CD4-positive, alpha-beta T cell treated with Interleukin-1 beta for 1 hour (primary cell): ENCODE measurements at places on chromosomes 3 and 15.

DNA sequence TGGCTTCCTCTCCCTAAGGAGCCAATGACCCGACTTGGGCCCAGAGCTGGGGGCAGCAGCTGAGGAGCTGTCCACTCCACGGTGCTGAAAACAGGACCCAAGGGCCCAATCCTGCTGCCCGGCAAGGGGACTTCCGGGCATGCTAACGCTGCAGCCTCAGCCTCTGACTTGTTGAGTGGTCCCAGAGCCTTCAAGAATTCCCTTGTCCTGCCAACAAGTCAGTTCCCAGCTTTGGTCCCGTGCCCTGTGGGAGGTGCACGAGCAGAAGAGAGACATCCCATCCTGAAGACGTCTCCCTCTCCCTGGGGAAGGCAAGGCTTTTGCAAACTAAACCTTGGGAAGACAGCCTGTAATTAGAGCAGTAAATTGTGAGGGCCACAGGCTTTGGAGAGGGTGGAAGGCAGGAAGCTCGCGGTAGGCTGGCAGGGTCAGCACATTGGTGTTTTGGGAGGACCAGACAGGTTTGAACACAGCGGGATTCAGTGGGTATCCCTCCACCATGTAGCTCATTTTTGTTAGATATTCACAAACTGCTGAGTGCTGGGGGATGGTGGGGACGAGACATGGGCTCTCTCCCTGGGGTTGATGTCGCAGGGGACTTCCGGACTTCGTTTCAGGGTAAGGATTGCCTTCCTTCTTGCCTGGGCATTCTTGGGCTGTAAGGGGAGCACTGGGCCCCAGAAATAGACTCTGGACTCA, 29.8 kb upstream of the PRR23E start:
- no peak for DNase-seq

DNA sequence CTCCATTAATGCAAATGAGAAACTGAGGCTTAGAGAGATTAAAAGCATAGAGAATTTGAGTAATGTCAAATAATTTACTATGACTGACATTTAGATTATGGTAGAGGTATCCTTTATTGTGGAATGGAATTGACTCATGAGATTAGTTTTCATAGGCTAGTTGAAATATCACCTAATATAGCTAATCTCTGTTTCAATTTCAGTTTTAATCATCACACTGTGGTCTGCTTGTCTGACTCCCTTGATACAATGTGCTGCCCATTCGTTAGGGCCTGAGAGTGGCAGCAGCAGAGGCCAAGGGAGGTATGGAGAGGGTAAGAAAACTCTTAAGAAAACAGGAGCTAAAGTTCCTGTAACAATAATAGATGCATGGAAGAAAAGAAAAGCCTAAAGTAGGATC, 13.2 kb upstream of the ZBTB20 start:
- DNase-seq: no peak

- no peak for DNase-seq
Observed at GRCh38 chr15:40999190-40999589, 45.9 kb downstream of the CHAC1 start.

- DNase-seq: no peak
Observed at GRCh38 chr3:29759411-29760225, 478.7 kb downstream of the RBMS3 start.

- DNase-seq: no peak
Observed at GRCh38 chr15:92847841-92848240, 52.3 kb upstream of the CHD2 start.

GRCh38 chr15:26635105-26635504, 137.8 kb downstream of the GABRB3 start:
- no peak for DNase-seq

- DNase-seq: no peak
Observed at GRCh38 chr3:175240921-175241320, 381.8 kb downstream of the NAALADL2 start.

DNA sequence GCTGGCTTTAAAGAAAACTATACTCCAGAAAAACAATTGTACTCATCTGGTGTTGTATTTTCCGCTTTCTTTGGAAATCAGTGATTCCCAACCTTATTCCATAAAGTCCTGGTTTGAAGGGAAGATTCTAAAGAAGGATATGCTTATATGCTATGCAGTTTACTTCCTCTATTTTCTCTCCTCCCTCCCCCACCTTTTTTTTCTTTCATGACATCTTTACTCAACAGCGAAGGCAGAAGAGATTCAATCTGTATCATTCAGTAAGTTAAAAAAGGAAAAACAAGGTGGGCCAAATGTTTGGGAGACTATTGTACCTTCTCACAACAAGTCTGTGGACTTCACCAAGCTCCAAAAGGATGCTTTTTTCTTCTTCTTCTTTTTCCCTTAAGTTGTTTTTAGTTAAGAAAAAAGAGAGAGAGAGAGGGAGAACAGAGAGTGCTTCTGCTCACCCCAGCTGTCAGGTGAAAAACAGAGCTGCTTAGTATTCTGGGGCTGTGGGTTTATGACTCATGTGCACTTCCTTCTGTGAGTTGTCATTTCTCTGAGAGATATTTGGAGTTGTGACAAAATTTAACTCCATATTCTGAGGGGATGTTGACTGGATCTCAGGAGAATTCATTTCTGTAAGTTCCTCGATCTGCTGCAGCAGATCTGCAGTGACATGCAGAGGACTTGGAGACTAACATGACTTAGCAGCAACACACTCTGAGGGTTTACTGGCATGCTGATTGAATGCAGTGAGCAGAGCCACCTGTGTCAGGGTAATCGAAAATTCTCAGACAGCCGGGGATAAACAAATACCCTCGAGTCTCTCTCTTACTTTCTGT, 70.7 kb downstream of the SSR3 start:
- peak; percentile 44 for DNase-seq

DNA sequence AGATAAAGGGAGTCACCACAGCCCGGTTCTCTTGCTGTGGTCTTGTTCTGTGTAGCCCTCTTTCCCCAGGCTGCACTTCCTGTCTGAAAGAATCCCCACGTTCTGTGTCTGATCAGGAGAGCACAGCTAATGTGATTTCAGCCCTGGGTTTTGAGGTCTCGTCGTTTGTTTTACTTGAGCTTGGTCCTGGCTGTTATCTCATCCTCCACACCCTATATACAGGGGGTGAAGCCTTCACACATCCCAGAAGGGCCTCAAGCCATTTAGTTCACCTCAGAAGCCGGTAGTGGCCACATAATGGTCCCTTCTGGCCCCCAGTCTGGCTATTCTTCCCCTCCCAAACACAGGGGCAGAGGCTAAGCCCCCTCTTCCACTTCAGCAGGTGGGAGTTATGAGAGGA, 115.6 kb downstream of the PDE8A start:
- no peak for DNase-seq

- DNase-seq: no peak
Observed at GRCh38 chr3:52093756-52094545, 37.6 kb upstream of the DUSP7 start.

DNA sequence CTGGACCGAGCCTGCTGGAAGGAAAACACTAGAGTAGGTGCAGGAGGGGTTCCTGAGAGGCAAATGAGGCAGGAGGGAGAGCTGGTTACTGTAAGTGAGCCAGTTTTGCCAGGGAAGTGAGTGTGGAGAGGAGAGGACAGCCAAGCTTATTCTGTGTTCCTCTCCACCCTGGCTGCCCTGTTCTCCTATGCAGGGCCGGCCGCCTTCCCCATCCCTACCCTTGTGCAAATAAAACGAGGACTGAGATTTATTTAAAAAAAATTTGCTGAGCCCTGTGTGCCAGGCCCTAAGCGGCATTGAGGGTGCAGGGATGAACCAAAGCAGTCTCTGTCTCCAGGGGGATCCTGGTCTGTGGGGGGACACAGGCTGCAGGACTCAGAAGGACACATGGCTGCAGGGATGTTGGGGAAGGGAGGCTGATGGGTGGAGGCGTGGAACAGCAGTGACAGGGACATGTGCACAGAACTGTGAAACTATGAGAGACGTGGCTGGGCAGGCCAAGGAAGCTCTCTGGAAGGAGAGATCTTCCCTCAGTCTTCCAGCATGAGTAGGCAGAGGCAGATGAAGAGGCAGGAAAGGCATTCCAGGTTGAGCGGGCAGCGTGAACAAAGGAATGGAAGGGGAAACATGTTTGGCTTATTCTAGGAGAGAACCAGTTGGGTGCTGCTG, 12.1 kb downstream of the CORO2B start:
- DNase-seq: no peak

GRCh38 chr15:67838789-67839332, 984 bp downstream of the RNU6-1 start:
- DNase-seq: no peak

DNA sequence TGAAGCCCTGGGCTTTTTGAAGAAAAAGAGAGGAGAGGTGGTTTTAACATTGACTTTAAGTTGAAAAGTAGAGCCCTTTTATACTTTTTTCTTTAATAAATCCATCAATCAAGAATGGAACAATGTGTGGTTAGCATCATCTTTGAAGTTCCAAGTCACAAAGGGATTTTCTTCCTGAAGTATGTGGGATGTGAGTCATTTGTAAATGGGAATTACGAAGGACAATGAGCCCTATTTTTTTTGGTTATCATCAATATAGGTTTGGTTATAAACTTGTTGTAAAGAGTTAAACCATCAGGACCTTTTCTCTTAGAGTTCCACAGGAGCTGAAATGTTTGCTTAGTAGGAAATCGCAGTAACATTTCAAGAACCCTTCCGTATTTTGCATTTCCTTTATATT, 38.3 kb downstream of the PIK3CA start:
- DNase-seq: no peak

DNA sequence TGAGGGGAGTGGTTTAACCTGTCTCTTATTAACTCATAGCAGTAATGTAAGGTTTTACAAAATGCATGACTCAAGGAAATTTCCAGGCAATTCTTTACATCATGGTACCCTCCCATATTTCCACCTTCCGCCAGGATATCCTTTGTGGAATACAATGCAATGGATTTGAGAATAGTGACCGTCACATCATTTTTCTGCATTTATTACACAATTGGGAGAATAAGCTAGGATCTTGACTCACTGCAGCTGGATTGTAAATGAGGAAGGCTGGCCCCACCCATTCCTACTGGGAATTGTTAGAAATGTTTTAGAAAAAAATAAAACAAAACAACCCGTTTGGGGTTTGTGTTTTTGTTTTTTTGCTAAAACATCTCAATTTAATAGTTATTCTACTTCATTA, 97.4 kb downstream of the IMPG2 start:
- DNase-seq: no peak

DNA sequence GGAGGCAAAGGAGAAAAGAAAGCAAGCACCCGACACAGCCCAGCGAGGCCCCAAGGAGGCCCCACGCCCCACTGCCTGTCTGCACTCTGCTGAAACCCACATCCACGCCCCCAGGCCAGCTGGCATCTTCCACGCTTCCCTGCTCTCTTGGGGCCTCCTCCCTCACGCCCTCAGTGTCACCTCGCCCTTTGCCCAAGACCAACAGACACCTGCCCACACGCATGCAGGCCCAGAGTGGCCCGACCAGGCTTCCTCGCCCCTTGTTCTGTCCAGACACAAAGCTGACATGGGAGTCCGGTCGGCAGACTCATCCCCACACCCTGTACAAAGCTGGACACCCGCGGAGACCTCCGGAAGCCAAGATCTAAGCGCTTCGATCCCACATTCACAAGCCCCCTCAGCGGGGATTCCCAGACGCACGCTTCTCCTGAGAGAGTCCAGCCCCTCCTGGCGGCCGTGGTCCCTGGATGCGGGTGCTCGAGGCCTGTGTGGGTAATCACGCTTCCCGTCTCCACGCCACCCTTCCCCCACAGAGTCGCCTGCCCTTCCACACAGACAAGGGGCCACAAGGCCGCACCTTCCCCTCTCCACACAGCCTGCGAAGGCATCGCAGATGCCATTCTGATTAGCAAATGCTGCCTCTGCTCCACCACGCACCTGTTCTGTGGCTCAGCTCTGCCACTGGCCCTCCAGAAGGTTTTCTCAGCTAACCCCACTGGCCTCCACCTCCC, 176.6 kb downstream of the XXYLT1 start:
- no peak for DNase-seq

DNA sequence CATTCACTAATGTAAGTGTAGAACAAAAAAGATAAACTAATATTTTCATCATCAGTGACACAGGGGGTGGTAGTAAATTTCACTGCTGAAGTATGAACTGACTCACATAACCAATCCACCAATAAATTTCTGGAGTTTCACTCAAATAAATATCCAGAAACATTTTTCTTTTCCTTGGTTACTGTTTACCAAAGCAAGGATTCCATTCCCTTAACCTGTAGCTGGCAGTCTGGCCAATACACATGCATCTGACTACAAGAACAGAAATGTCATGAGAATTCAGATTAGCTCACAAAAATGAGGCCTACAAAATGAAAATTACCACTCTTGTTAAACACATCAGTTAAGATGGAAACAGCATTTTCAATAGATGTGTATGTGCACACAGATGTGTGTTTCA, 80.3 kb downstream of the STAG1 start:
- DNase-seq: no peak

- DNase-seq: no peak
Observed at GRCh38 chr3:124396339-124396950, 333.8 kb upstream of the UMPS start.

GRCh38 chr3:171175741-171176234, 149.3 kb upstream of the SLC2A2 start:
- no peak for DNase-seq

DNA sequence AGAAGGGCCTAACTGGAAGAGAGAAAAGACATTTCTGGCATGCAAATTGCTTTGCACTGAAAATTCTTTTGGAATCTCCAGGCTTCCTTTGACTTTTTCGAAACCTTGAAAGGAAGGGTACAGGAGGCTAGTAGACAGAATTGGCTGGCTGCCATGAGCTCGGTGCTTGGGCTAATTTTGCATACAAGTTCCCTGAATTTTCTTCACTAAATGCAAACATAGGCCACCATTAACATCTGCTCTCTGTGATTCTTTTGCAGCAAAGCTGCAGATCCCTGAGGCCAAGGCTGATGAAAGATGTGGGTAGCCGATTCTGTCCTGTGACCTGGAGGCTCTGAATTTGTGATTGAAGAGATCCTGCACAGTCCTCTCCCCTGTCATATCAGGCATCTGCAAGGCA, 247.8 kb upstream of the MCTP2 start:
- DNase-seq: no peak
